ENCODE measurements at places on chromosomes 7 and 10.
A peak's percentile ranks its signal among the peaks of the same experiment; 100 is the strongest.

DNA sequence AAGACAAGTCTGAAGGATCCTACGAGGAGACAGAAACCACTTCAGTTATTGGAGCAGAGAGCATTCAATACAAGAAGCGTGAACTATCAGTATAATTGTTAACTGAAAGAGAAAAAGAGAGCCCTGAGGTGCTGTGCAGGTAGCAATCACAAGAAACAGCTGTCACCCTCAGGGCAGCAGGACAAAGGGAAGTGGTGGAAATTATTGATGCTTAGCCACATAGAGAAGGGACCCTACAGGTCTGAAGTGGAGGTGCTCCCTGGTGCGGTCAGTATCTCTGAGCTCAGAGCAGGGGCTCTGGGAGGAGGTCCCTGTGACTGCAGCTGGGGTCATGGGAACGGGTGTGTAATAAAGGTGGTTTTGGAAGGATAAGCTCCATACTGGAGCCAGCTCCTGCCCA is 97.8 kb upstream of the KLF6 start:
- no peak for DNase-seq

GRCh38 chr10:60952067-60952845 is 8.3 kb upstream of the RHOBTB1 start:
- no peak for DNase-seq

DNA sequence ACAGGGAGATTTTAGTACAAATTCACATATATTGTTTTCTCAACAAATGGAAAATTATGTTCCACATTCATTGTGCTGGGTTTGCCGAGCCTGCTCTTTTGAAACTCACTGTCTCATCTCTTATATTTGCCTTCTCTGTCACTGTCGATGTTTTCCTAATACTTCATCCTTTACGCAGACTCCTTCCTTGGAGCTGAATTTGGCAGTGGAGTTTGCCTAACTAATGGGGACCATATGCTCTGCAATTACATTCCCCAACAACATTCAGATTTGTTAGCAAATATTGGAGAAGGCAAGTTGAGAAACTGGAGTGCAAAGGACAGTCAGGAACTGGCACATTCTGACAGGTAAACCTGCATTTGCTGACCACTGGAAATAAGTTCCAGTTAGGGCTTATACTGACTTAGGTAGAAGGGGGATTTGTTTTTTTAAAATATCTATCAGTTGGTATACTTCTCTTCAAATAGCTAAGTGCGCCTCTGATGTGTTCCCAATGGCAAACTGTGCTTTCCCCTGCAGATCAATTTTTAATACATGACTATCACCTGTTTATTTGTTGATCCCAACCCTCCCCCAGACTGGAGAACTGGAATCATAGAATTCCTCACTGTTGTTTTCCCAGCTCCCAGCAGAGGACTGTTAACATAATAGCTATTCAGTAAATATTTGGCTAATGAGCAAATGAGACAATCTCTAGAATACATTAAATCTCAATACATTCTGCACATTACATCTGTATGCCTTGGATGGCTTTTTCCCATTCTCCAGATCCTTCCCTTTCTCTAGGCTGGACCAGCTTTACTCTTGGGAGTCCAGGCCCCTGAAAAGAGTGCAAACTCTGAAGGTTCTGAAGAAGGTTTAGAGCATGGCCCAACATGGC is 769.3 kb downstream of the KCNMA1 start:
- no peak for DNase-seq

DNA sequence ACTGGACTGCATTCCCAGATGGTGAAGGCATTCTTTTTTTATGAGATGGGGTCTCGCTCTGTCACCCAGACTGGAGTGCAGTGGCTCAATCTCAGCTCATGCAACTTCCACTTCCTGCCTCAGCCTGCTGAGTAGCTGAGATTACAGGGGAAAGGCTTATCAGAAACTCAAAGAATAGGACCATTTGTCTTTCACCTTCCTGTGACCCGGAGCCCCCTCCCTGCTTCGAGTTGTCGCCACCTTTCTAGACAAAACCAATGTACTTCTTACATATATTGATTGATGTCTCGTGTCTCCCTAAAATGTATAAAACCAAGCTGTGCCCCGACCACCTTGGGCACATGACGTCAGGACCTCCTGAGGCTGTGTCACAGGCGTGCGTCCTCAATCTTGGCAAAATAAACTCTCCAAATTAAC is 1.8 kb upstream of the METTL27 start:
- no peak for DNase-seq

GRCh38 chr10:96502561-96503282 is 11.0 kb downstream of the TLL2 start:
- no peak for DNase-seq

DNA sequence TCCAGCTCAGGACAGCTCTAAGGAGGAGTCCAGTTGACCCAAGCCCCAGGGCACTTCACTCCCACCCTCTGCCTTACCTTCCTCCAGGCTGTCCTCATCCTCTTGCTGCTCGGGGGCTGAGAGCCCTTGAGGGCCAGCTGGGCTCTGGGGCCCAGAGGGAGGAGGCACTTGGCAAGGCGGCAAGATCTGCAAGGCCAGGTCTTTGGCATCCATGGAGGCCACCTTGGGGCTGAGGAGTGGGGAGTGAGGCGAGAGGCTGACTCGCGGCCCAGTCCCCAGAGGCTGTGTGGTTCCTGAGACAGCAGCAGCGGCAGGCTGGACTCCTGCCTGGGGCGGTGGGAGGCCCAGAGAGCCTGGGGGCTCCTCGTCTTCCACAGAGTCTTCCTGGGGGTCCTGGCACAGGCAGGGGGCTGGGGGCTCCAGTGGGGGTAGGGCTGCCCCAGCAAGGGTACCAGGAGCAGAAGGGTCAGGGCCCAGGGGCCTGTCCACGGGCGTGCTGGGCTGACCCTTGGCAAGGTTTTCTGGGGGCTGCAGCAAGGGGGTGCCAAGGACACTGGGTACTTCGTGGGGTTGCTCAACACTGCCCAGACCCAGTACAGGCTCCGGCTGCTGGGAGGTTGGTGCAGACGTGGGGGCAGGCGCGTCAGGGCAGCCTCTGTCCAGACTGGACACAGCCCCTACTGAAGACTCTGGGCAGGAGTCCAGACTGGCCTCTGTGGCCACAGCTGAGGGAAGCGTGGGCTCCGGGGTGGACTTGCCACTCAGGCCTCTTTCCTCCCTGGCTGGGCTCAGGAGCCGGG is 6.5 kb downstream of the NACAD start:
- no peak for DNase-seq

GRCh38 chr10:28410420-28411135 is 107.7 kb upstream of the MPP7 start:
- DNase-seq: no peak

GRCh38 chr10:113453351-113453750 is 99.5 kb upstream of the HABP2 start:
- DNase-seq: no peak

DNA sequence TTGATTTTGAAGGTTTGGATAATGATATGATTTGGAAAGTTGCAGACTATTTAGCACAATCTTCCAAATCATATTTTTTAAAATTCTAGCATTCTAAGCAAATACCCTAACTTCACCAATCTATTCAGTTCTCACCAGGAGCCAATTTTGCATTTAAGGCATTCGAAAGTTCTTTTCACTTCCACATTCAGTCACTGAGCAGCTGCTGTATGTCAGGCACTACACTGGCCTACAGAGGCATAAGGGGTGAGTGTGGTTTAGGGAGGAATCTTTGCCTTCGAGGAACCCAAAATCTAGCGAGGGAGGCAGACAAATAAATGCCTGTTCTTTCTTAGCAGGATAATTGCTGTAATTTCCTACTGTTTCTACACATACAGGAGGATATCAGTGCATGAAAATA is 10.7 kb upstream of the UCN3 start:
- no peak for DNase-seq

GRCh38 chr10:86922553-86922961 is 34.9 kb downstream of the MMRN2 start:
- no peak for DNase-seq

- DNase-seq: no peak
These were observed 1.7 kb downstream of the GPR158 start for GRCh38 chr10:25176421-25176968.

GRCh38 chr7:156665101-156665500 is 24.5 kb downstream of the RNF32 start:
- DNase-seq: no peak

- no peak for DNase-seq
These were observed 19.8 kb upstream of the ALOX5 start for GRCh38 chr10:45354261-45354660.

- DNase-seq: no peak
These were observed 95.2 kb downstream of the IQUB start for GRCh38 chr7:123439191-123439590.

DNA sequence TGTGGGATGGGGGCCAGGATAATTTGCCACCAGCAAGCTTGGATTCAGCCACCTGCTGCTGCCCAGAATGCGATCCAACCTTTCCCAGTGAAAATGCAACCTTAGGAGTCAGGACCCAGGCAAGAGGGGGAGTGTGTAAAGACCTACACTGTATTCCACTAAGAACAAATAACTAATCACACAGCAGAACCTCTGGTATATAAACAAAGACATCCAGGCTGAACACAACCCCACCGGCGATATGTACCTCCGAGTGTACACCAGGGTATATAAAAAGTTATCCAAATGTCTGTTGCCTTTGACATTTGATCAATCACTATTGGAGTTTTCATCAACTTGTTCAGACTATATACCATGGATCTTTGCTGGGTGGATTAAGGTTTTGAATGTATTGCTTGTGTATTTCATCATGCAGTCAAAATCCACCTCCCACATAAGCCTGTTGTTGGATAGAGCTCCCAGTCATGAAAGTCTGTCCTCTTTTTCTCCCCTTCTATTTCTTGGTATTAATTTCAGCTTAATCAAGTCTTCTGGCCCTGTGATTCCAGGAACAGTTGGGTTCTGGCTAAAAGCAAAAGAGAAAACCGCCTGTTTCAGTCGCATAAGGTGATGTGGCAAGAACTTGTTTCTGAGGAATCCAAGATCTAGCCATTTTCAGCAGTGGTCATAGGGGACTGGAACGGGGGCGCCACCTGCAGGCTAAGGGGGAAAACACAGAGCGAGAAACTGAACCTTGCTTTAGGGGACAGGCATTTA is 290.7 kb downstream of the CCDC3 start:
- peak; percentile 7 for DNase-seq

- DNase-seq: no peak
These were observed 10.0 kb downstream of the DNAJC1 start for GRCh38 chr10:21993360-21994001.

DNA sequence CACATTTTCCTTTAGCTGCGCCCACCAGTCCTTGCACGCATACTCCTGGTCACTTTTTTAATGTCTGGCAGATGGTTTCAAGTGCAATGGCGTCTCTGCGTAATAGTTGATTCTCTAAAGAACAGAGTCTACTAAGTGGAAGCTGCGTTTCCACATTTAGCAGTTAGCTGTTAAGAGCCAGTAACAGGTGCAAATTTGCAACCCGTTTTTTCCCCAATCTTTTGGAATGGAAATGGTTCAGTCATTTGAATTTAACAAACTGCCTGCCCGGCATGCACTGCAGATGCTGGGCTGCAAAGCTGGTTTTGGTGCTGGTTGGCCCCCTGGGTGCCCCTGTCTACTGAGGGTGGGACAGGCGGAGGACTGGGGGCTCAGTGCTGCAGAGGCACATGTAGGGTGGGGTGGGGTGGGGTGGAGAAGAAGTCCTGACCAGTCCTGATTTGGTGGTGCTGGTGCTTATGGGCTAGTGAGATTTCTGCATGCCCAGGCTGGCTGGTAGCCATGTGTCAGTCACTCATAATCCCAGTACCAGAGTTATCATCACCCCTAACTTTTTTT is 43.9 kb downstream of the CUX1 start:
- no peak for DNase-seq

- DNase-seq: no peak
These were observed 34.3 kb downstream of the YKT6 start for GRCh38 chr7:44235066-44235465.

- peak; percentile 45 for DNase-seq
These were observed 81.0 kb downstream of the PPP1R3C start for GRCh38 chr10:91551856-91552255.

DNA sequence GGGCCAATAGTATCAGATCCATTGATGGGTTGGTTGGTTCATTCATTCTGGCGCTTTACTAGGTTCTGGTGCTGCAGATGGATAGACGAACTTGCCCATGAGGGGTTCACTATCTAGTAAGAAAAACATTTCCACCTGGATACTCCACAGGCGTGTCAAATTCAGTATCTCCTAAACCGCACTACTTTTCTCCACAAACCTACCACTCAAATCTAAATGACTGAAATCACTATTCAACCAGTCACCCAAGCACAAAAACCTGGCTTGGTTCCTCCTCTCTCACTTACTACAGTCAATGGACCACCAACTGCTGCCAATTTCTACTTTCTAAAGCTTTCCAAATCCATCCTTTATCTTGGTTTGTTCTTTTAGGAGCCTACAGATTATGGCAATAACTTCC is 572 bp downstream of the AGK start:
- no peak for DNase-seq

DNA sequence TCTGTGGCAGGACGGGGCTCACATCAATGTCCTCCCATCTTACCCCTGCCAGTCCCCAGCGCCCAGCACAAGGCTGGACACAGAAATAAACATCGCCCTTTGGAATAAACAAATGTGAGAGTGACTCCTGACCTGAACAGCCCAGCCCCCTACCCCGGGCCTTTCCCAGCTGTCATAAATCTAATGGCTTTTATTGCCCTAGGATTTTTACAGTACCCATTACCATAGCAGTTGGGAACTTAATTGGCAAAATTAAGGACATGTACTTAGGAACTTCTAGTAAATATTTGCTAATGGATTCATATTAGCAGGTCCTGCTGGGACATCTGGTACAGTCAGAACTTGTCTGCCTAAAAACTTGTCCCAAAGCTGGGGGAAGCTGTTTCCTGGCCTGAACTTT is 76.6 kb downstream of the GLRX3 start:
- no peak for DNase-seq

DNA sequence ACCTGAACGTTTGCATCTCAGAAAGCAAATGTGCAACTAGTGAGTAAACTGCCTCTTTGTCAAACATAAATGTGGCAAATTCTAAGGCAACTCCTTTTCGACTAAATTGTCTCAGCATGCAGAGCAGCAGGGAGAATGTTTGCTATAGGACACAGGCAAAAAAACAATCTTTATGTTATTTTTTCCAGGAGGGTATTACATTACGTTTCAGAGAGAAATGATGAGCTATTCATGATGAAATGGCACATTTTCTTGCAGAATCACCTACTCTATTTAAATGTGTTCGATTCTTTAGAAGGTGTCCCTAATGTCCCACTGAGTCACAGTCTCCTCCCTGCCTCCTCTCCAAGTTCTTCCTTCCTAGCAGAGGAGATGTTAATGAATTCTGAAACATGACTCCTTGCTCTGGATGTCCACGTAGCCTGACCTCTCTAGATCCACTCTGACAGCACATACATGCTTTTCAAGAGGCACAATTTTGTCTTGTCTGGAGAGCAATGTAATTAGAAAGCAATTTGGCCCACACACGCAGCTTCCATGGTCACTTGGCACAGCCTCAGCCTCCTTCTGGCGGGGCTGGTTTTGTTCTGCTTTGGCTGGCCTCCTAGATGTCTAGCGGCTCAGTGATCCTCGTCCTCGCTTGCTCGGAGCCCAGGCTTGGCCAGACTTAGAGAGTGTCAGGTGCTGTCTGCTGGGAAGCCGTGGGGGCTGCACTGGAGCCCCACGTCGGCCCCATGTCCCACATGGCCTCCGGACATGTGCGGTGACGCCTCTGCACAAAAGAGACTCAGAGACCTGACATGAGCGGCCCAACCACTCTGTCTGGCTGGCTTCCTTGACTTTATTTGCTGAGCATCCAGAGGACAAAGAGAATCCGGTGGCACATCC is 125.7 kb upstream of the ZNF438 start:
- peak; percentile 35 for DNase-seq

All from DMS 273 treated with DMSO at 0.1 percent for 48 hours (cell line).